ENCODE measurements at places on chromosomes 13 and 19.

GRCh38 chr13:48534911-48535501 lies 2.1 kb upstream of the RCBTB2 start:
- no peak for DNase-seq

DNA sequence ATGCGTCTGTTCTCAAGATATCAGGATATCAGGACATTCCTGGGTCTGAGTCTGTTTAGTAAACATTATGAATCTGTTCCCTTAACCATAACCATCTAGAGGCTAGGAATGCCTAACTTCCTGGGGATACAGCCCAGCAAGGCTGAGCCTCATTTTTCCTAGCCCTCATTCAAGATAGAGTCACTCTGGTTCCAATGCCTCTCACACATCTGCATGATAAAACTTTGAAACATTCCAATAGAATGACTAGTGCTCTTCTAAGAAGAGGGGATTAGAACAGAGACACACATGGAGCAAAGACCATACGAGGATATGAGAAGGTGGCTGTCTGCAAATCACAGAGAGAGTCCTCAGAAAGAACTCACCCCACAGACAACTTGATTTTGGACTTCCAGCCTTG lies 20.6 kb upstream of the CABP5 start:
- no peak for DNase-seq

- no peak for DNase-seq
Observed at GRCh38 chr19:44903602-44904425, 1.8 kb upstream of the APOE start.

- DNase-seq = peak; percentile 79
Observed at GRCh38 chr19:3557461-3558248, at the start of gene MFSD12. Gene MFSD12 (minus strand): TSS chr19:3557586. CDS start chr19:3557403, 183 bp downstream.

- DNase-seq = no peak
Observed at GRCh38 chr19:44280916-44281315, 21.2 kb downstream of the ZNF233 start.

DNA sequence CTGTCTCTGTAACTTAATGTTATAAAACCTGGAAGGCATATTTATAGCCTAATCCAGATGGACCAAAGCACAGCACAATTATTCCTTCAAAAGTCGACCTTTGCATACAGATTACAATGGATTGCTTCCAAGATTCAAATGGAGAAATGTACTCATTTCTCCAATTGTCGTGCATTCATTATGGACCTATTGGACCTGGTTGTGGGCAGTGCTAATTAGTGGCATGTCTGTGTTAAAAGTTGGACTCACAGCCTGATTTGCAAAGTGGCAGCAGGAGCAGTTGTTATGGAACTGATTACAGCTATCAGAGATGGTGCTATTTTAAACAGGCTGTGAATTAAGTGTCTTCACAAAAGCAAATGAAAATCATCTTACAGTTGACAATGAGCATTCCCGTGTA lies 1529.3 kb upstream of the SLC10A2 start:
- DNase-seq = no peak

GRCh38 chr19:46402725-46403124 lies 10.6 kb downstream of the CCDC8 start:
- no peak for DNase-seq

DNA sequence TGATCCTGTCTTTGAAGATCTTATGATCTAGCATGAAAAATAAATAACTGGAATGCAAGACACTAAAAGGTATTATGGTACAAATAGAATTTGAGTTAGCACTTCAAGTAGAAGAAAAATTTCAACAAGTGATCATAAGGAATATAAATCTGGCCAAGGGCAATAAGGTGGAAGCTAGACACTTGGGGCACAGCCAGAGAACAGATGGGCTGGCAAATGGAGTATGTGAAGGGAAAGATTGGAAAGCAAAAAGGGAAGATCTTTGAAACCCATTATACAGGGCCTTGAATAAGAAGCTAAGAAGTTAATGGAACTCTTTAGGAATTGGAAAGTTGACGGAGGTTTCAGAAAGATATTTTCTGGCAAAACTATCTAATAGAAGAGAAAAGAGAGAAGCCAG lies 61.0 kb downstream of the MZT1 start:
- DNase-seq = no peak

DNA sequence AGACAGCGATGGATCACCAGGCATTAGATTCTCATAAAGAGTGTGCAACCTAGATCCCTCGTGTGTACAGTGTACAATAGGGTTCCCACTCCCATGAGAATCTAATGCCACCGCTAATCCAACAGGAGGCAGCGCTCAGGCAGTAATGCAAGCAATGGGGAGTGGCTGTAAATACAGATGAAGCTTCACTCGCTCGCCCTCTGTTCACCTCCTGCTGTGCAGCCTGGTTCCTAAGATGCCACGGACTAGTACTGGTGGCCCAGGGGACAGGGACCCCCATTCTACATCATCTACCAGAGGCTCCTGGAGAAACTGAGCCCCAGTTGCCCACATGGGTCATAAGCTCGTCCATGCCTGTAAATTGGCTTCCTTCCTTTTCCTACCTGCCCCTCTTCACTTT lies 8.0 kb downstream of the CLEC4M start:
- no peak for DNase-seq

DNA sequence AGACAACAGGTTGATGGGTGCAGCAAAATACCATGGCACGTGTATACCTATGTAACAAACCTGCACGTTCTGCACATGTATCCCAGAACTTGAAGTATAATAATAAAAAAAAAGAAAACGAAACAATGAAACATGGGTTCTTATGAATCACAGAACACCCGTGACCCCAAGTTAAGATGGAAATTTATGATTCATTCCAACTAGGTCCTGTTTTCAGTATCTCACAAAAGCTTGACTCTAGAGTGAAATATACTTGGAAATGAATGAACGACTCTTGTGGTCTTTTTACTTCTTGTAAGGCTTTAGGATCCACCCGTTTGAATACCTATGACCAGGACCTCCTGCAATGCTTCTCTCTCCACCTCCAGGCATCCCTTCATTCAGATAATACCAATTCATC lies 3.5 kb upstream of the LILRB4 start:
- no peak for DNase-seq

GRCh38 chr13:43128504-43128961 lies 105.1 kb downstream of the DNAJC15 start:
- DNase-seq = no peak

- DNase-seq = no peak
Observed at GRCh38 chr13:42865768-42866102, 84.4 kb downstream of the FAM216B start.

GRCh38 chr13:39815345-39816111 lies 160.1 kb downstream of the COG6 start:
- no peak for DNase-seq

DNA sequence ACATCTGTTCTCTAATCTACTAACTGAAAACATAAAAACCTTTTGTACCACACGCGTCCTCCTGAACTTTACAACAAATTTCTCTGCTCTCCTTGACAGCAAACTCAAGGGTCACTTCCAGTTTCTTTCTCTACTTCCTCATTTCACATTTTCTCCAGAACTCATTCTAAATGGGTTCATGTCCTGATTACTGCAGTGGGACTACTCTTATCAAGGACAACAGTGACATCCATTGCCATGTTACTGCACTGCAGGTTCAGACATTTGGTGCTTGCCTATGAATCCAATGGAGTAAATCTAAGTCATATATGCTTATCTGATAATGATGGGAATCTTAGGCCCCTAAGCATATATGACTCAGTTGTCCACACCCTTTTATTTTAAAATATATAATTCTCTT lies 35.3 kb downstream of the FPR3 start:
- no peak for DNase-seq

GRCh38 chr13:72565893-72566292 lies 161.5 kb downstream of the MZT1 start:
- no peak for DNase-seq

DNA sequence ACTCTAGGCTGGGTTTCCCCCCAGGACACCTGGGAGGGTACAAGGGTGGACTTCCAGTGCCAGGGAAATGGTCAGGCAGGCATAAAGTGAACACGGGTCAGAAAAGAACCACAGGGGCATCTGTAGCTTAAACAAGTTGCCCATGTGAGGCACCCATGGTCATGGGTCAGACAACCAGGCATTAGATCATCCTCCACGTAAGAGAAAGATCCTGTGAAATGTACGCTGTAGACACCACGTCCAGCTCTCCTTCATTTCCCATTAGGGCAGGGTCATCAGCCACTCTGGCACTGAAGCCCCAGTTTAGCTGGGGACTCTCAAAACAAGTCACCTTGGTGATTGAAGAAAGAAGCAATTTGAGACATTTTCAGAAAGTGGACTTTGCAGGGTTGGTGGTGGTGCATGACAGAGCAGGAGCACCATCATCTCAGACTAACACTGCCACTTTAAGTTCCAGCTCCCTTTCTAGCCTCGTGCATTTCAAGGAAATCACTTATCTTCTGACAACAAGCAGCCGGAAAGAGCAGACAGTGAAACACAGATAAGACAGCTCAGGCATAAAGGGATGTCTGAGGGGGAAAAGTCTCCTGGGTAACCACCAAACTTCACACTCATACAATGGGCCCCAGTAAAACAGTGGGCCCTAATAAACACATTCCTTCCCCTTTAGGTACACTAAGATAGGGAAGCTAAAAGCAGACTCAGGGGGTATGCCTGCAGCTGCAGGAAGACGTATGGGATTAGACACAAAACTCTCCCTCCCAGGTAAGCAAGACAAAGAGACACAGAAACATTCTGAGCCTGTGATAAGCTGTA lies 16.1 kb upstream of the SIGLEC6 start:
- no peak for DNase-seq

DNA sequence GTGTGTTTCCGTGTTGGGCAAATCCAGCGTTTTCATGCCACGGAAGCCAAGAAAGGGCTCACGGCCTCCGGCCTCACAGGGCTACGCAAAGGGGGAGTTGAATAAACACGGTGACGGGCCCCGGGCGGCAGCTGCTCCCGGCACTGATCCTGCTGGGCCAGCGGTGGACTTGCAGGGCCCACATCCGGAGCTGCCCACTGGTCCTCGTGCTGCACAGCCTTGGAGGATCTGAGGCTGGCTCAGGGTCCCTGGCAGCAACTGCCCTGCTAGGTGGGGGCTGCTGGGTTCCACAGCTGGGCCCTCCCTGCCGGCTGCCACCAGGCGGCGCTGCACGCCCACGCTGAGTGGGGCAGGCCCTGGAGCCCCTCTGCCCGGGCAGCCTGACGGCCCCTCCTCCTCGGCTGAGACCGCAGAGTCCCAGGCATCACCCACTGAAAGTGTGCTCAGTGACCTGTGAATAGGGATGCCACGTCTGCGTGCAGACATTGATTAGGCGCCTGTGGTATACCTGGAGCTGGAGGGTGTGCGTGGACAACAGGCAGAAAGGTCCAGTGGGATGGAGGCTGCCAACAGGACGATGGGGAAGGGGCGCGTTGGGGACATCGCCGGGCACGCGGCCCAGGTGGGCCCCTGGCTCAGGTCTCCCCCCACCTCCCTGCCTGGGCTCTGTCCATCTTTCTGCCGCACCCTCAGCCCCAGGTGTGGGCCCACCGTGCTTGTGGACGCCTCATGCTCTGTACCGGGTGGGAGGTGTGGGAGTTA lies 5.3 kb upstream of the HCN2 start:
- DNase-seq = no peak

GRCh38 chr19:48674921-48675824 lies 2.4 kb upstream of the NTN5 start:
- no peak for DNase-seq
